ENCODE measurements at places on chromosomes 3 and 15. TPM values are rescaled to one million over a fixed set of nuclear protein-coding genes. Genes with fewer than 3 reads are reported as not detected.

DNA sequence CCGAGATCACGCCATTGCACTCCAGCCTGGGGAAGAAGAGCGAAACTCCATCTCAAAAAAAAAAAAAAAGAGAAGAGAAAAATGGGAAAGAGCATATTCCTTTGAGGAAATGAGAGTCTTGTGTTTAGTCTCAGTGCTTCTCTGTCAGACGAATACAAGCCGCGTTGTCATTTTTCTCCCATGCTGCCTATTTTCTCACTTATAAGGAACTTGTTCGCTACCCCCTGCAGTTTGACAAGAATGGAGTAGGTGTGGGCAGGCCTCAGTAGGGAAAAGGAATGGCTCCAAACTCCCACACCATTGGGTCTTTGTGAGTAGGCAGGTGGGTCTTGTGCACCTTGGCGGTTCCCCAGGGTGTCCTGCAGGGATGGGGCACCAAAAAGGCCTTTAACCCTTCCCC lies 6.5 kb downstream of the GPR160 start:
- DNase-seq, result no peak

DNA sequence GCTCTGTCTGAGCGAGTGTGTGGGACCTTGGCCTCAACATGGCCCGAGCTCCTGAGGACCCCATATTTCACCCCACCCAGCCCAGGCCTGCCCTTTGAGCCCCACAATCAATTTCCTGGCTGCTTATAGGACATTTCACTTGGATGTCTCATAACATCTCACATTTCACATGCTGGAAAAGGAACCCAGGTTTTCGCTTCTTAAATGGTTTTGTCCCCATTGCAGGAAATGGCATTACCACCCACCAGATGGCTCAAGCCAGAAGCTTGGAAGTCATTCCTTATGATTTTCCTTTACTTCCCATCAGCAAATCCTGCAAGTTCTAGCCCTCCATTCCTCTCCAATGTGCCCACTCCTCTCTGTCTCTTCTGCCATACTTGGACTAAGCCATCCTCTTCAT lies 14.9 kb downstream of the ITGA11 start:
- DNase-seq, result no peak

GRCh38 chr15:65937054-65937453 lies 67.8 kb downstream of the RAB11A start:
- DNase-seq, result no peak

DNA sequence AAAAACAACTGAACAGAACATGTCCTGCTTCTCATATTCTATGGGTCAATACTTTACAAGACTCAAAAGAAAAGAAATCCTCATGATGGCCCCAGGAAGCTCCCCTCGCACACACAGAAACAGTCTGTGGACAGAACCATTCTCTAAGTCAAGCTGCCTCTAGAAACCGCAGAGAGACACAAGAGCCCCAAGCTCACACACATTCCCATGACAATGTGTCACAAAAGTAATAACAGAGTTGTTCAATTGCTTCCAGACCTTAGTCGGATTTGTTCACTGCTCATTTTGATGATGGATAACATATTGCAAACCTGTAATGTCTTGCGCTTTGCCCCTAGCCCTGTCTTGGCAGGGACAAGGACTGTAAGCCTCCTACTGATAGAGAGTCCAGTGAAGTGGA lies 60.9 kb downstream of the UMPS start:
- no peak for DNase-seq

GRCh38 chr15:58487041-58487723 lies 55.4 kb downstream of the LIPC start:
- DNase-seq, result no peak

DNA sequence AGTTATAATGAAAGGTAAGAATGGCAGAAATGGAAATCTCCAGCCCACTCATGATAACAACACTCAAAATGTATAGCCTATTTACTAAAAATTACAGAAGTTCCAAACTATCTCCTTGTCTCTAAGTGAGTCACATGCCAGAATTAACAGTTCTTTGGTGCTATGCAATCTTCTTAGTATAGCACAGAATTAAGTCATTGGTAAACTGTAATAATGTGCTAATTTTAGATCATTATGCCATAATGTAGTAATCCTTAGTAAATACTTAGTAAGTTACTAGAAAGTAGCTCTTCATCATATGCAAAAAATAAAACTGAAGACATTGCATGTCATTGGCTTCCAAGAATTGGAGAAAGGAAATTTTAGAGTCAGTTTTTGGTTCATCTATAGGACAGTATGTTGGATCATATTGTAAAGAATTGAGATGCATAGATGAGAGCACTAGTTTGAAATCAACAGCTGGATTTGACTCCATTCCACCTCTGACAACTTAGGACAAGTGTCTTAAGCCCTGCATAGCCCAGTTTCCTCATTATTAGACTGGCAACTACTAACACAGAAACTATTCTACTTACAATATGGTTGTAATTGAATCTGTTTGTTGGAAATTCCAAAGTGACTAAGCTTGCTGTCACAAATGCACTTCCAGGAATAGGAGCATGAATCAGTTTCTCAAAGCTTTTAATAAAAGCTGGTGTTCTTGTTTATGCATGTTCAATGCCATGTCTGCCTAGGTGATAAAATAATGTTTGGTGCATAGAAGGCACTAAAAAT lies 40.1 kb upstream of the CD47 start:
- DNase-seq, result no peak

DNA sequence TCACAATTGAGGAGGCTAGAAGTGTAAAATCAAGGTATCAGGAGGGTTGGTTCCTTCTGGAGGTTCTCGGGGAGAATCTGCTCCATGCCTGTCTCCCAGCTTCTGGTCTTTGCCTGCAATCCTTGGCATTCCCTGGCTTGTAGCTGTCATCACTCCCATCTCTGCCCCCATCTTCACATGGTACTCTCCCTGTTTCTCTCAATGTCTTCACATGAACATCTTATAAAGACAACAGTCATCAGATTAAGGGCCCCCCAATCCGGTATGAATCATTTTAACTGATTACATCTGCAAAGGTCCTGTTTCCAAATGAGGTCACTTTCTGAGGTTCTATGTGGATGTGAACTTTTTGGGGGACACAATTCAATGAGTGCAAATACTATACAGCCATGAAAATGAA lies 113.0 kb upstream of the GALNT15 start:
- DNase-seq, result no peak

GRCh38 chr3:97699889-97700288 lies 64.7 kb upstream of the ARL6 start:
- DNase-seq, result no peak

DNA sequence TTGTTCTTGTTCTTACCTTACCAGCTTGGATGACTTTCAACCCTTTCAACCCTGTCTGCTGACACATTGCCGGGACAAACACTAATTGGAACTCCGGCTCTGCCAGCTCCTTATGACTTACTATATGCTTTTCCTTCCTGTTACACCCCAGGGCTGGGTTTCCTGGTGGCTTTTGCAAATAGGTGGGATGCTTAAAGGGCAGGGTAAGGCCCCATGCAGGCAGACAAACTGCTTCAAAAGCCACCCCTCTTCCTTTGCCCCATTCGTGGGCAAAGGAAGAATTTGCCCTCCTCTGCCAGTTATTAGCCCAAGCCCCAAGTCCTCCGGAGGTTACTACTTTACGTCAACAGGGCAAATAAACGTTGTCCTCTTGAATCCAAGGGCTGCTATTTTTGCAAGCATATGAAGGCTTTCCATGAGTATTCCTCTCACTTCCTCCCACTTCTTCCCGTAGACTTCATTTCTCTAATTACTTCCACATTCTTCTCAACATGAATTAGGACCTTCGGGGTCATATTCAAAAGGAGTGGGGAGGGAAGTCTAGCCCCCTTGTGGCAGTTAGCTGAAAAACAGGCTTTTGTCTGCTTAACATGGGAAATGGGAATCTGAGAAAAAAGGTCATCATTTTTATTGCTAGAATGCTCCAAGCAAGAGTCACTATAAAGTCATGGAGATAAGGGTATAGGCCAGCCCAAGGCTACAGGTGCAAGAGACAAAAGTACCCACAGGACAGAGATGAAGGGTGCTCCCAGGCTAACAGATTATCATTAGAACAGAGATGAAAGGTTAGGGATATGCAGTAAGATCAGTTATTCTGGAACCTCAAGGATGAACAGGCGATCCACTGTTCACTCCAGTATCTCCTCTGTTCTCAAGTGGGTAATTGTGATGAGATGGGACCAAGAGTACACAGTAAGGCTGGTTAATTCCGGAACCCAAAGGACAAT lies 56.3 kb upstream of the FSTL1 start:
- no peak for DNase-seq

- no peak for DNase-seq
Observed at GRCh38 chr3:41975416-41976103, 13.7 kb upstream of the ULK4 start.

DNA sequence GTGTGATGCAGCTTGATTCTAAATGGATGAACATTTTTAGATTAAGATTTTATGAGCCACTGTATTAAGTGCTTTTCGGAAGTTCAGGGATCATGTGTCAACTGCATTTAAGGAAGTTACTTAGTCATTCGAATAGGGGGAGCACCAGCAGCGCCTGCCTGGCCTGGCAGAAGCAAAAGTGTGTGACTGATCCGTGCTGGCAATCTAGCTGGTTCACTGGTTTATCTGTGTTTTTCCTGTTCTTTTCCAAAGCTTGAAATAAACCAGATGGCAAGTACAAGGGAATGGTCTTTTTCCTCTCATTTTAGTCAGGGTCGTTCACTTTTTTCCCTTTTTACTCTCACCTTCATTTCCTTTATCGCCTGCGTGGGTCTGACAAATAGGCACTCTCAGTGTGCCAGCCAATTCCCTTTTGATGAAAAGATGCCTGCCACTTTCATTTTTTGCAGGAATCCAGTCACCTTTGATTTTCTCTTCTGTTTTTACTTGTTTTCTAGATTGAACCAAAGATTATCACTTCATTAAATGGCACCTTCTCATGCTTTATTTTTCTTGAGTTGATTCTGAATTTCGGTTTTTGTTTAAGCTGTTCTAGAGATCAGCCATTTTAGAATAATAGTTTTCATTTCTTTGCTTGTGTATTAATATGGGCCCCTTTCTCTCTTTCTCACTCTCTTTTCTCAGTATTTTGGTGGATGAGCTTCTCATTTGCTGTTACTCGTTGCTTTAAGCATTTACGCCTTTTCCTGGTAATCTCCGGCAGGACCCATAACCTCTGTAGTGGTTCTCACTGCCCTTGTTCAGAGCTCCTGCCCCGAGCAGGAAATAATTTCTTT lies 2.8 kb downstream of the ABHD2 start:
- DNase-seq, result peak; percentile 88

DNA sequence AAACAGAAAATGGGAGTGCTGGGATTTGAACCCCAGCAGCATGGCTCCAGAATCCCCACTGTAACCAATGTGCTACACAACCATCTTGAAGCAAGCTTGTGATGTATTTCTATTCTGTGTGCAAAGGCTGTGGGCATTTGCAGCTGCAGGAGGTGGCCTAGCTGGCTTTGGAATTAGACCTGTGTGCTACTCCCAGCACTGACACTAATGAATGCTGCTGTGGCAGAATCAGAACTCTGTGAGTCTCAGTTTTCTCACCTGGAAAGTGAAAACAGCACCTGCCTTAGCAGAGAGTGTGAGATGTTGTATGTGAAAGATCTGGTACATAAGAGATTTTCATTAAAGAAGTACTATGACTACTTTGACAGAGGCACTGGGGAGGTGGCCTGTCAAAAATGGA lies 21.5 kb upstream of the SMAD6 start:
- DNase-seq, result no peak

DNA sequence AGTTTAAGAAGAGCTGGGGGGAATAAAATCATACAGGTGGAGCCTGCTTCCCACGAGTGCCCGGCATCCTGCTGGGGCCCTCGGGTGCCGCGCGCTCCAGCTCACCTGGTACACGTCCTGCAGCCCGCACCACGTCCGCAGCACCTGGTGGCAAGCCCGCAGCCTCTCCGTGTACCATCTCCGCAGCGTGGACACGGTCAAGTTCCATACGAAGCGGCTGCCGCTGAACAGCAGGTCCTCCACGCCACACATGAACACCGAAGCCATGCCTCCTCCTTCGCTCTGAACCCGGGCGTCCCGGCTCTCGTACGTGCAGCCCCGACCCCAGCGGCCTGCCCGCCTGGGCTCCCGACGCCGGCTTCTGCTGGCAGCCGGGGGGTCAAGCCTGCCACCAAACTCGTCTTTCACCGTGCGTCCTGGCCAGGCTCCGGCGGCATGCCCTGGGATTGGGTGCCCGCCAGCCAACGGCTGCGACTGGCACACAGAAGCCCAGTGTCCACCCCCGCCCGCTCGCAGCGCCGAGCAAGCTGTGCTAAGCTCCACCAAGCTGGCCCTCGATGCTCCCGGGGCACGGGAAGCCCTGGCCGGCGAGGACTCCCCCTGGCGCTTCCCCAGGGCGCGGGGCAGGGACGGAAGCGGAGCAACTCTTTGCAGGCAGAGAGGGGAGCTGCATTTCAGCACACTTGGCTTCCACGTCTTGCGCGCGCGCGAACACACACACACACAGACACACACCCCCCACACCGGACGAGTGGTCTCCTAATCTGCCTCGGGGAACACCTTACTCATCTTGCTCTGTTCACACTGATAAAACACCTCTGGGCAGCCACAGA lies at the start of gene FRMD4B:
Gene FRMD4B (minus strand): TSS at position 366 of the 833 bp plus-strand sequence. CDS start 99 bp downstream, at position 267.
- DNase-seq, result peak; percentile 94

- DNase-seq, result no peak
Observed at GRCh38 chr3:192825657-192826200, 91.9 kb downstream of the MB21D2 start.

DNA sequence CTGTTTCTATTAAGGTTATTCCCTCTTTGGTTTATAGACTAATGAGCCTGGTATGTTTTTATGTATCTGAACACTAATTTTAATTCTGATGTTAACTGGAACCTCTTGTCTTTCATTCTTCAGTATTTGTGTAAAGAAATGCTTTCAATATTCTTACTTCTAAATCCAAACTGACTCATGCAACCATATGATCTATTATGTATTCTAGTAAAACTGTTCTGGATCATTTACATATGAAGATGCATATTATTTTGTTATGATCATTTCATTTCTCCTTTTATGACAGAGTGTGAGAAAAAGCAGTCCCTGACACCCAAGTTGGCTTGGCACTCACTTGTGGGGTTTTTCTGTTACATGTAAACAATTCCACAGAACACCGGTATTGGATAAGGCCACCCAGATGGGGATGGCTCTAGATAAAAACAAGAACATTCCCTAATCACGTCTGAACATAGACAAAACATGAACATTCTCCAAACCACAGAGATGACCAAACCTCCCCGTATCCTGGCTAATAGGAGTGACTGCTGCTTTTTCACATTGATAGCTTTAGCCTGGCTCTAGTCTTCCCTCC lies 72.2 kb upstream of the EPHB3 start:
- DNase-seq, result no peak

DNA sequence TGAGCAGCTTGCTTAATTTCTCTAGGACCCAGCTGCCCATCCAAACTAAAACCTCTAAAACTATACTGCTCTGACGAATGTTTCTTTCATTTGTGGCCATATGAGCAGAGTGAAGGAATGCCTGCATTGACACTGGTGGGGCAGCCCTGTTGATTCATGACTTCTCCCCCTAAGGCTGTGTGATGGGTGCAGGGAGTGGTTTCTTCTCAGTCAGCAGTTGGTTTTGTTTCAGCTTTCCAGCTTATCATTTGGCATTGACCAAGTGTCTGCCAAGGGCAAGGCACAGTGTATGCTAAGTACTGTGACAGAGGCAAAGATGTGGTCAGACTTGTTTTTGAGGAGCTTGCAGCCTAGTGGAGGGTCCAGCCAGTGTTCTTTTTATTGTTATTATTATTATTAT lies 4.7 kb downstream of the ABHD6 start:
- DNase-seq, result no peak

- no peak for DNase-seq
Observed at GRCh38 chr3:66598168-66598567, 97.3 kb upstream of the LRIG1 start.

Gene HCLS1
- polyA plus RNA-seq, result 12.3 TPM

Gene P2RY13
- polyA plus RNA-seq, result 0.29 TPM

Gene BFSP2
- not detected for polyA plus RNA-seq

Gene LDHAL6B
- polyA plus RNA-seq, result not detected

Gene FLNB
- 36.9 TPM for polyA plus RNA-seq

Gene CA12
- polyA plus RNA-seq, result 0.75 TPM

Gene PSTPIP1
- polyA plus RNA-seq, result 1.9 TPM

Data from right cardiac atrium (tissue), 5 donors.